Bladder microvascular endothelial cell (primary cell): ENCODE measurements at places on chromosomes 3 and 15. TPM values are rescaled to one million over a fixed set of nuclear protein-coding genes. Genes with fewer than 3 reads are reported as not detected.

ADGRG7 gene
- total RNA-seq: not detected in 2 replicates

RNF123 gene
- 17.2 and 37.1 TPM in 2 replicates for total RNA-seq

FETUB gene
- total RNA-seq: not detected in 2 replicates

LEKR1 gene
- 0.25 and 0.49 TPM in 2 replicates for total RNA-seq

LIPH gene
- 0.19 TPM in 1 of 2 replicates, not detected in the other for total RNA-seq

DBR1 gene
- 15.1 and 19.3 TPM in 2 replicates for total RNA-seq

KLHL40 gene
- not detected in 2 replicates for total RNA-seq

ZNF620 gene
- total RNA-seq: 2.8 and 7.2 TPM in 2 replicates

PEAK1 gene
- 32.1 and 122 TPM in 2 replicates for total RNA-seq
